ENCODE measurements at places on chromosomes 7 and 10.

GRCh38 chr7:5276611-5277010 lies 6.1 kb upstream of the SLC29A4 start:
- no peak for DNase-seq

- no peak for DNase-seq
Observed at GRCh38 chr7:65475734-65476319, 102.2 kb downstream of the ZNF92 start.

DNA sequence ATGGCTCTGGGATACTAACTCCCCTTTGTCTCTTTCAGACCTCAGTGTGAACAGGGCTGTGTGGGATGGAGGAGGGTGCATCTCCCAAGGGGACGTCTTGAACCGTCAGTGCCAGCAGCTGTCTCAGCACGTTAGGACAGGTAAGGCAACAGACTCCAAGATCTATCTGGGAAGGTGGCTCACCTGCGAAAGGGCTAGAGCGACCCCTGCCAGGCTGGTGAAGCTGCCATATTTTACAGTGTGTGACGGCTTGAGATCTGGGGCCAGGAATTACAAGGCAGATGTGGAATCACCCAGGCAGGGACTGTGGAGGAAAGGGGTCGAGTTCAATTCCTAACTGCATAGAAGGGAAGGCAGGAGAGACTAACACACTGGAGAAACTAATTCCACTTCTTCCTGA lies 11.2 kb downstream of the MUC17 start:
- no peak for DNase-seq

GRCh38 chr7:159022238-159022993 lies 122.3 kb downstream of the VIPR2 start:
- DNase-seq, result no peak

DNA sequence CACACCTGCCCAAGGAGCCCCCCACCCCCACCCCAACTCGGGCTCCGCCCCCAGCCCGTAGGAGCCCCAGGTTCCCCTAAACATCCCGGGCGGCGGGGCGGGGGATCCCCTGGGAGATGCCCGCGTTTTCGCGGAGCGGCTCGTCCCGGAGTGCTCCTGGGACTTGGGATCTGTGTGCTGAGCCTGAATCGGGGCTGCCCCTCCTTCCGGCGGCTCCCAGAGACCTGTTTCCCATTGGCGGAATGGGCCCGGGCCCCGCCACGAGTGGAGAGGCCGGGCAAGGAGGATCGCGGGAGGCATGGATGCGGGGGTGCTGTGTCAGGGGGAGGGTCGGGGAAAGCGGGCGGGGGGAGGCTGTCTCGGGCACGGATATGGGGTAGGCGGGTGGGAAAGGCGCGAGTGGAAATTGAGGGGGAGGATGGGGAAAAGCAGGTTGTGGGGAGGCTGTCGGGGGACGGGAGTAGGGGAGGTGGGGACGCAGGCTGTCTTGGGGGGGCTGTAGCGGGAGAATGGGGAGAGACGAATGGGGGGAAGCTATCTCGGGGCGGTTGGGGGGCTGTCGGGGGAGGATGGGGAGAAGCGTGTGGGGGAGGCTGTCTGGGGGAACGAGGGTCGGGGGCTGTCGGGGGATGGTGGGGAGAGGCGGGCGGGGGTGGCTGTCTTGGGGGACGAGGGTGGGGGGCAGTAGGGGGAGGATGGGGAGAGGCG lies 572 bp upstream of the BHLHA15 start:
- DNase-seq, result peak; percentile 69

GRCh38 chr10:20598590-20598989 lies 298.5 kb downstream of the NEBL start:
- peak; percentile 82 for DNase-seq

- DNase-seq, result no peak
Observed at GRCh38 chr10:94052866-94053791, 59.4 kb downstream of the PLCE1 start.

DNA sequence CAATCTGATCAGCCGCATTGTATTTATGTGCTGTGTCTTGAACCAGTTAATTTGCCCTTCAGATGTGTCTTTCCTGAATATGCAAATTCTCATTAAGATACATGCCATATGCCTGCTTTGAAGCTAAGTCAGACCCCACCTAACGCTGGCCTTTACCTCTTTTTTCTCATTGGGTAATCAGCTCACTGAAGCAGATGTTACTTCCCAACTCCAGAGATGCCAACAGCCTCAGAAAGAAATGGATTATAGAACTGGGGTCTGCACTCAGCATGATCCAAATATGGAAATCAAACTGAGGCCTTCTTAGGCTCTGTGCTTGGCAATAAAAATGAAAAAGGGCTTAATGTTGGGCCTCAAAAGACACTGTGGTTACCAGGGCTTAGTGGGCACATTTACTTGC lies 113.9 kb downstream of the FZD1 start:
- no peak for DNase-seq

- DNase-seq, result peak; percentile 64
Observed at GRCh38 chr10:786633-787474, 97.4 kb upstream of the DIP2C start.

DNA sequence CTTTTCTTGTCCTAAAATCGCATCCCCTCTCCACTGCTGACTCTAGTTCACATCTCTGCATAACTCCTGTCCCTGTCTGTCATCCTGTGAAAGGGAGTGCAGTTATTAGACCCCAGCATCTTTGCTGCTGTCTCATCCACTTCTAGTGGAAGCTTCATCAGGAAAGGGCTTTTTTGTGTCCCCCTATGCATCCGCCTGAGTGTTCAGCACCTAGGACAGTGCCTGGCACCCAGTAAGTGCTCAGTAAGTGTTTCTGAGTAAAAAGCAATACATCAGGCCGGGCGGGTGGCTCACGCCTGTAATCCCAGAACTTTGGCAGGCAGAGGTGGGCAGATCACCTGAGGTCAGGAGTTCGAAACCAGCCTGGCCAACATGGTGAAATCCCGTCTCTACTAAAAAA lies 211.8 kb upstream of the FOXK1 start:
- DNase-seq, result no peak

DNA sequence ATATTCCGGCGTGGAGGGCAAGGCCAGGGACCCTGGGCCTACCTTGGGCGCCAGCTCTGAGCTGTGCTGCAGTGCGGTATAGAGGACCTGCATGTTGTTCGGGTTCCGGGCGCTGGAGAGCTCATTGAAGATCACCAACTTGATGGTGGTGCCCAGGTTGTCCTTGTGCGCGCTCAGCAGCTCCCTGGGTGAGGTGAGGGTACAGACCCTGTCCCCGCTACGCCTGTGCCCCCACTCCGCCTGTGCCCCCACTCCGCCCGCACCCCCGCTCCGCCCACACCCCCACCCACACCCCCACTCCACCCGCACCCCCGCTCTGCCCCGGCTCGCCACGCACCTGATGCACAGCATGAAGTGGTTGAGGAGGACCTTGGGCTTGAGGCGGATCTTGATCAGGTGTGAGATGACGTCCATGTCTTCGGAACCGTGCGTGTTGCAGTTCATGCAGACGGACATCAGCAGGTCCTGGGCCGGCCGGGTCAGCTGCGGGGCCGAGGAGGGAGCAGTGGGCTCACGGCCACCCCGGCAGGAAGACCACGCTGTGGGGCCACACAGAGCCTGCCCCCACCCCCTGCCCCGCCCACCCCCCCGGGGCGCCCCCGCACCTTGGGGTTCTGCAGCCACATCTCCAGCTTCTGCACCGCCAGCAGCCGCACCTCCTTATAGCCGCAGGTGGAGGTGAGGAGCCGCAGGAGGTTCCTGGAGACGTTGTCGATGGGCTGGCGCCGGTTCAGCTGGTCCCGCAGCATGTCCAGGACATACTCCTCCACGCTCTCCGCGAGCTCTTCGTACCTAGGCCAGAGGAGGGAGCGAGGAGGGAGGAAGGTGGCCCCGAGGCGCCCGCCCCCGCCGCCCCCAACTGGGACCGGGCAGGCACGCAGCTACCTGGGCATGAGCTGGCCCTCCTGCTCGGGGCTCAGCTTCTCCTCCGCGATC lies 5.6 kb downstream of the INTS1 start:
- no peak for DNase-seq

DNA sequence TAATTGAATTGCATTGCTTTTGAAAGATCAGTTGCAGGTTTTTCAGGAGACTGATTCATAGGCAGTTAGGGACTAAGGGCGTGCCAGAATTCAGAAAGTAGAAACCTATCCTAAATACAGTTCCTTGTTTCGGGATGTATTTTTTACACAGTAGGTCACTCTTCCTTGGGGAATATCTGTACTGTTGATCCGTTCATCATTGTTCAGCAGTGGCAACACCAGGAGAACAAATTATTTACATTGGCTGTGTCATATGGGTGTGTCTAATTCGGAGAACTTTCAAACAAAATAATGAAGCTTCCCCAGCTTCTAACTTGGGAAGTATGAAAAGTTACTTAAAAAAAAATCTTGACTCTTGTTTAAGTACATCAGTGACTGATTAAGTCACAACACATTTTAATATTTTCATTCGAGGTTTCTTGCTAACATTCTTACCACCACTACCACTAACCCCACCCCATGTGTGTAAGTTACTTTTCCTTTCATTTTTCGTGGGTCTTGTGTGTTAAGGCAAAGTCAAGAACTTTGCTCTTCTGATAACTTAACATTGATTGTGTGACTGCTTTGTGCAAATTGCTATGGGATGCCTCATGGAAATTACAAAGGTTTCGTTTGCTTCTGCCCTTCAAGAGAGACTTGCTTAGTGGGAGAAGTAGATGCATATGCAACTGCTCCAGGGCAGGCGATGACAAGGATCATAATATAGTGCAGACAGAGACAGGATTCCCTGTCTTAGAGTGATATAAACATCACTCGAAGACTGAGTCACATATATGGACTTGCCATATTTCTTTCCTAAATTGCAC lies 43.8 kb upstream of the RPA3 start:
- DNase-seq, result no peak

DNA sequence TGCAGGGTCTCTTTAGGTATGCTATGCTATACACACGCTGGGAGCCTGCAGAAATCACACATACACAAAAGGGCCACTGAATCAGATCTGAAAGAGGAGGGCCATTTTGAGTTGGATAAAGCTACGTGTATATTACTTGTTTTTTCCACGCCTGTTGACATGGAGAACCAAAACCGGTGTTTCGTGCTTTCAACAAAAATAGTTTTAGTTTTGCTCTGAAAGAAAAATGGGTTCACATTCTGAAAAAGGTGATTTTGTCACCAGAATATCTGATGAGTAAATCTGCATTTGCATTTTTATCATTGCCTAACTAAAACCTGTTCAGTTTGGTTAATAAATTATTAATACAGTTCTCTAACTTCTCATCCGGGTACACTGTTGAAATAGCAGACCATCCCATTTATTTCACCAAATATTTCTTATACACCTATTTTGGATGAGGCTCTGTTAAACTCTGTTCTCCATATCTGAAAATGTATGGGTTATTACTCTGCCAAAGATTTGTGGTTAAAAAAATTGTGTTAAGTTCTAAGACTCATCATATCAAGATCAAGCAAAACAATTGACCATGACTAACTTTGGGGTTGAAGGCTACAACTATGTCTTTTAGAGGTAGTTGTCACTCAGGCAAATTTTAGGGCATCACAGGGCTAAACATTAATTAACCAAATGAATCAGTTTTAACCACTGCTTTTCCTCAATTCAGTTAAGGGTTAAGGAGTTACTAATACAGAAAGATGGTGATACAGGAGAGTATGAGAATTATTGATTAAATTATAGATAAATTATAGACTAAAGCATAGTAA lies 101.2 kb upstream of the RPA3 start:
- DNase-seq, result no peak

- DNase-seq, result no peak
Observed at GRCh38 chr10:10796774-10797415, 220.8 kb upstream of the CELF2 start.

DNA sequence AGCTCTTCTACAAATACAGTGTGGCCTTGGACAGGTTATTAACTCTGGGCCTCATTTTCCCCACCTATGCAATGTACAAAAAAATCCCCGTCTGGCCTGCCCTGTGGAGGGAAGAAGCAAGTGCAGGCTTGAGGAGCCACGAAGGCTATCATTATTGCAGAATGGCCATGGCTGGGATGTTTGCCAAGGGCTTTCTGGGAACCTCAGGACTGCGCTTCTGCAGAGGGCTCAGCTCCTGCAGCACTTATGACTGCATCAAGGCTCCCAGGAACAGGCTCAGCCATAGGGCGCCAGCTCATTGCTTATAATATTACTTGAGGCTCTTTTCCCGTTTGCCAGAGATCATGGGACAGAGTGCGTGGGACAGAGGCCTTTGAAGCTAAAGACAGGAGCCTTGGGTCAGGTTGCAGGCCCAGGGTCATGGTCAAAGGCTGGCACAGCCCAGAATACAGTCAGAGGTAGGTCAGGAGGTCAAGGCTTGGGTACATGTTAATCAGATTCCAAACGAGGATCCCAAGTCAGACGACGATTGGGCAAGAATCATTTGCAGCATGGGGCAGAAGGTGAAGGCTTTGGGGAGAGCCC lies 20.6 kb upstream of the C10orf105 start:
- DNase-seq, result no peak
